Activated CD8-positive, alpha-beta memory T cell treated with anti-CD3 and anti-CD28 coated beads, Interleukin-2, amount 10 ng/mL, durations not matched to agents 7 days and 5 days (primary cell): ENCODE measurements at places on chromosomes 4 and X. TPM values are rescaled to one million over a fixed set of nuclear protein-coding genes. Genes with fewer than 3 reads are reported as not detected.
A peak's percentile ranks its signal among the peaks of the same experiment; 100 is the strongest.

DNA sequence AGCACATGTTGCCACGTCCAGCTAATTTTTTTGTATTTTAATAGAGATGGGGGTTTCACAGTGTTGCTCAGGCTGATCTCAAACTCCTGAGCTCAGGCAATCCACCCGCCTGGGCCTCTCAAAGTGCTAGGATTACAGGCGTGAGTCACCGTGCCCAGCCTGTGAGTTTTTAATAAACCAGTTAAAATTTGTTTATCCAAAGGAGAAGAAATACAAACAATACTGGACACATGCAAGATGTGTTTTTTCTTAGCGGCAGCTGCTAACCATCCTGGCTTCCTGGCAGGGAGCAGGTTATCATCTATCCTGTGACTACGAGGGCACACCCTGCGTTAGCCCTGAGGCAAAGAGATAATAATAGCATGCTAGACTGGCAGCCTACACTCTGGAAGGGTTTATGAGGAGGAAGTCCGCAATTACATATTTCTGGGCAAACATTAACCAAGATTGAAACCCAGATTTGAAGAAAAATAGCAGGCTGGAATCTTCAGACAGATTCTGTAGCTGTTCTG is 191.4 kb downstream of the SPRY1 start:
- H3K27me3 ChIP-seq: no peaks in the 10 kb centered on the region
- no peak for DNase-seq
- H3K4me1 ChIP-seq: peaks cover 21% of the 10 kb centered on the region
- peaks cover 3% of the 10 kb centered on the region for H3K36me3 ChIP-seq
- H3K27ac ChIP-seq: no peak overlapping the region

DNA sequence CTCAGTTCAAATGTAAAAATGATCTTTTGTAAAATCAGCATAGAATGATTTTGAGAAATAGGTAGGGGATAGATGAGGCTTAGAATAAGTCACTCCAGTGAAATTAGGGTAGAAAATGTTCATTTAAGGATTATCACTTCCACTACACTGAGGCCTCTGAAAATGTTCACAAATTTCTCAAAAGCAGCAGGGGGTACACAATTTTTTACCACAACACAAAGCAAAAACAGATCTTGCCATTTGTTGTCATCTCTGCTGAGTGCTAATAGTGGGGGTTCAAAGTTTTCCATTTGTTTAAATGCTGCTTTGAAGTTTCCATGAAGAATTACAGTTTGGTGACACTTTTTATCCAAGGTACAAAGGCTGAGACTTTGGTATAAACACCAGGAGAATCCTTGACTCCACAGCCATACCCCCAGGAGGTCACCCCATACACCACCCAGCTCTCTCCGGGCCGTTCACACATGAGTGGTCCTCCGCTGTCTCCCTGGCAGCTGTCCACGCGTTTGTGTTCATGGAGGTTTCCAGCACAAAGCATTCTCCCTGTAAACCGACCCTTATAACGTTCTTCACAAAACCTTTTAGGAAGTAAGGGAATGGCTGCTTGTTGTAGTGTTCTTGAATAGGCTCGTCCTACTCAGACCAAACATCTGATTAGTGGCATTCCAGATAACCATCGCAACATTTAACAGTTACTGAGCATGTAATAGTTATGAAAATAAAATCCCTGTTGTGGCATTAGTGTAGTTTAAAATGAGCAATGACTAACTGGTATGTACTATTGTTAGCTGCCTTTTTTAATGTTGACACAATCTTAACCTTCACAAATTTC is 71.0 kb downstream of the PRSS12 start:
- no peak overlapping the region for H3K27ac ChIP-seq
- no peak for DNase-seq
- peaks cover 37% of the 10 kb centered on the region for H3K4me1 ChIP-seq
- no peak overlapping the region for H3K4me3 ChIP-seq
- no peaks in the 10 kb centered on the region for H3K27me3 ChIP-seq
- peaks cover 40% of the 10 kb centered on the region for H3K36me3 ChIP-seq

DNA sequence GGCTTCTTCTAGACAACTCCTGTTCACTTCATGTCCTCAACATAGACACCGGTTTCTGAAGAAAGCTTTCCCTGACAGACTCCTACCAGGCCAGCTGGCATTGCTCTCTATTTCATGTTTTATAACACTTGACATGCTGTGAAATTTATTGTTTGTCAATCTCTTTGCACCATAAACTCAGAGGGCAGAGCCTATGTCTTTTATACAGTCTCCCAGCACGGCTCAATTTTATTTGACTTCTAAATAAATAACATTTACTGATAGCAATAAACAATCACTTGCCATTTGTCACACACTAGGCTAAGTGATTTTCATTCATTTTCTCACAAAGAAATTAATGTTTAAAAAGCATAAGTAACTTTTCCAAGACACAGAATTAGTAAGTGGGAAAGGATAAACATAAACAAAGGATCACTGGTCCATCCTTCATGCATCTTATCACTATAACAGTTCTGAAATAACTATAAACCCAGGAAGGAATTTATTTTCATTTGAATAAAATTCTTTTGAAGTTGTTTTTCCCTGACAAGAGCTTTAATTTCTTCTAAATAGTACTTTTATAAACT is 577.6 kb downstream of the TECRL start:
- H3K27ac ChIP-seq: no peak overlapping the region
- no peak overlapping the region for H3K4me3 ChIP-seq
- no peaks in the 10 kb centered on the region for H3K27me3 ChIP-seq
- no peaks in the 10 kb centered on the region for H3K4me1 ChIP-seq

GRCh38 chr4:95838192-95838591 is 1.7 kb upstream of the PDHA2 start:
- no peaks in the 10 kb centered on the region for H3K27me3 ChIP-seq
- no peak overlapping the region for H3K4me3 ChIP-seq
- H3K4me1 ChIP-seq: no peaks in the 10 kb centered on the region
- DNase-seq: no peak

GRCh38 chrX:41350976-41351569 is 17.1 kb downstream of the DDX3X start:
- H3K27ac ChIP-seq: peak overlapping the region; percentile 46
- peaks cover 29% of the 10 kb centered on the region for H3K4me1 ChIP-seq
- H3K27me3 ChIP-seq: no peaks in the 10 kb centered on the region
- peaks cover 29% of the 10 kb centered on the region for H3K36me3 ChIP-seq
- DNase-seq: no peak

GRCh38 chr4:1175635-1176229 is 3.3 kb upstream of the SPON2 start:
- H3K4me1 ChIP-seq: peaks cover 31% of the 10 kb centered on the region
- peaks cover 21% of the 10 kb centered on the region for H3K27me3 ChIP-seq
- peaks cover 17% of the 10 kb centered on the region for H3K36me3 ChIP-seq
- H3K27ac ChIP-seq: no peak overlapping the region
- H3K4me3 ChIP-seq: no peak overlapping the region

The CRMP1 gene
- total RNA-seq: 0.20 TPM

The PGAM4 gene
- total RNA-seq: not detected
